ENCODE measurements at places on chromosomes 6 and 20.

DNA sequence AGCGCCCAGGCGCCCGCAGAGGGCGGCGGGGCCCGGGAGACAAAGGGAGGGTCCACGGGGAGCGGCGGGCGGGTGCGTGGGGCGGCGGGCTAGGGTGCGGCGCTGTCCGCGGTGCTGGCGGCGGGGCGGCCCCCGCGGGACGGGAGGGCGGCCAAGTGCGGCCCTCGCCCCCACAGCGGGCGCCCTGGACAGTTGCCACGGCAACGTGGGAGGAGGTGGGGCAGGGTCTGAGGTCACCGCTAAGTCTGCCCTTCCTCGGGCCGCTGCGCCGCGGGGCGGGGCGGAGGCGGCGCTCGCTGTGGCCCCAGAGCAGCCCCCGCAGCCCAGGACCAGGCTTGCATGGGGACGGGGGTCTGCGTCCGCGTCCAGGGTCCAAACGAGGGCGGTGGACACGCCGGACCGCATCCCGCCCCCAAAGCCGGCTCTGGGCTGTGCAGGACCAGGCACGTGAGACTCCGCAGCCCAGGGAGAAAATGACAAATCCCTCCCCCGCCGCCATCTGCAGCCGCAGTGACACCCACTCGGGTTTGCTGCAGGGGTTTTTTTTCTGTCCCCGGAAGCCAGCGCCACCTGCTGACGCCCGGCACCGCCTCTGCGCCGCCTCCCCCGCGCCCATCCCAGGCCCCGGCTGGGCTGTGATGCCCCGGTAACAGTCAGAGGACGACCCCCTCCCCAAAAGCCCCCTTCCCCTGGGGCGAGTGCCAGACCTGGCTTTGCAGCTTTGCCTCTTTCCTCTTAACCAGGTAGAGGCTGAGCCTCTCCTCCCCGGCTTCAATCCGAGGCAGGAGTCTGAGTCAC lies 36.8 kb downstream of the YTHDF1 start:
- DNase-seq: peak; percentile 66

GRCh38 chr6:35624341-35625070 lies 64.2 kb downstream of the FKBP5 start:
- DNase-seq: no peak

- DNase-seq: no peak
Measured at GRCh38 chr6:44044154-44044539, 83.1 kb downstream of the MRPL14 start.

GRCh38 chr6:36443471-36444428 lies 950 bp downstream of the KCTD20 start:
- DNase-seq: peak; percentile 18

DNA sequence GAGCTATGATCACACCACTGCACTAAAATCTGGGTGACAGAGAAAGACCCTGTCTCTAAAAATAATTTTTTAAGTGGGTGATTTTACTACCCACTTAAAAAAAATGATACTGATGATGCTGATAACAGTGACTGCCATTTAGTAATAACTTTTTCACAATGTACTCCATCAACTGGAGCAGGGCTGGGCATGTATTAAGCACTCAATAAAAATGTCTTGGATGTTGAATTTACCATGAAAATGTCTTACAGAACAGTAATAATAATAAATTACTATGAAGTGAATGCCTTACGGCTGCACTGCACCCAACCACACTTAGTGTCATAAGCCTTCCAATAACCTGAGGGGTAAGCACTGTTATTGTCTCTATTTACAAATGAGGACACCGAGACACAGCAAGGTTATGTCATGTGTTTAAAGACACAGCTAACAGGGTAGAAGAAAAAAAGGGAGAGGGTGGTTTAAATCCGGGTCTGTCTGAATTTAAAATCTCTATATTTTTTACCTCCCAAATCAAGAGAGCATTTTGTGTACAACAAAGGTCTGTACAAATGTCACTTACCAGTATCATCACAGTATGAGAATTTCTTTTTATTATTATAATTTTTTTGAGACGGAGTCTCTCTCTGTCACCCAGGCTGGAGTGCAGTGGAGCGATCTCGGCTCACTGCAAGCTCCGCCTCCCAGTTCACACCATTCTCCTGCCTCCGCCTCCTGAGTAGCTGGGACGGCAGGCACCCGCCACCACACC lies 21.5 kb downstream of the RIMS4 start:
- DNase-seq: no peak

DNA sequence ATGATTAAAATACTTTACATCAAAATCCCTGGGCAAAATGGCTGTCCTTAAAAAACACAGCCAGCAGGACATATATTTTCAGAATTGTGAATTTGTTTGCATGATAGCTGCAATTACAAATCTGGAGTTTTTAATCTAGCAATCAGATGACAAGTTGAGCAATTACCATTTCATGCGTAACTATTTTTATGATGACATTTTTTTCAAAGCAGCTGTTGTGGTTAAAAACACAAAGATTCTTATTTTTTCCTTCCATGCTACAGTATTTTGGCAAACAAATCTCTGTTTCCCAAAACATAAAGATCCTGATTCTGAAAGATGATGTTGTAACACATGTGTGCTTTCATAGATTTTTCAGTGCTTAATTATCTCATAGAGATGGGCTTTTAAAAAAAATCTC lies 90.2 kb downstream of the PHACTR1 start:
- no peak for DNase-seq

DNA sequence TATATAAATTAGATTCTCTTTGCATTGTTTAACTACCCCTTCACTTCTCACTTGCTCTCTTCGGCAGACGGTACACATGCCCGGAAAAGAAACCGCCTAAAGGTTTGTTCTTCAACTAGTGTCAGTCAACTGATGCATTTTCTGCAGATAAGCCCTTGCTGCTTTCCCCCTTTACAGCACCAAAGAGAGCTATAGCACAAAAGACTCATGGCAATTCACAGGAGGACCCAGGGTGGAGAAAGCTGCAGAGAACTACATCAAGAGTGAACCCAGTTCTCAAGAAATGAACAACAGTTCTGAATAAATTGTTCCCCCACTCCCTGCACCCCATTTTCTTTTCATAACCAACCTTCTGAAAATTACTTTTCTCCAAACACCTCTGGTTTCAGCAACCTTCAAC lies 8.9 kb downstream of the CD164 start:
- DNase-seq: no peak

DNA sequence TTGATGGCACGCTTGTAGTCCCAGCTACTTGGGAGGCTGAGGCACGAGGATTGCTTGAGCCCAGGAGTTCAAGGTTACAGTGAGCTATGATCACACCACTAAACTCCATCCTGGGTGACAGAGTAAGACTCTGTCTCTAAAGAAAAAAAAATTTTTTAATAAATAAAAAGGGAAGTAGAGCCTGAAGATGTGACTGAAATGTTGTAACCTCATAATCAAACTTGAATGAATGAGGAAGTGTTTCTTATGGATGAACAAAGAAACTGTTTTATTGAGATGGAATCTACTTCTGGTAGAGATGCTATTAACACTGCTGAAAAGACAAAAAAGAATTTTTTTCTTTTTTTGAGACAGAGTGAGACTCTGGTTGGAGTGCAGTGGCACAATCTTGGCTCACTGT lies 6.7 kb downstream of the MAK start:
- DNase-seq: no peak

DNA sequence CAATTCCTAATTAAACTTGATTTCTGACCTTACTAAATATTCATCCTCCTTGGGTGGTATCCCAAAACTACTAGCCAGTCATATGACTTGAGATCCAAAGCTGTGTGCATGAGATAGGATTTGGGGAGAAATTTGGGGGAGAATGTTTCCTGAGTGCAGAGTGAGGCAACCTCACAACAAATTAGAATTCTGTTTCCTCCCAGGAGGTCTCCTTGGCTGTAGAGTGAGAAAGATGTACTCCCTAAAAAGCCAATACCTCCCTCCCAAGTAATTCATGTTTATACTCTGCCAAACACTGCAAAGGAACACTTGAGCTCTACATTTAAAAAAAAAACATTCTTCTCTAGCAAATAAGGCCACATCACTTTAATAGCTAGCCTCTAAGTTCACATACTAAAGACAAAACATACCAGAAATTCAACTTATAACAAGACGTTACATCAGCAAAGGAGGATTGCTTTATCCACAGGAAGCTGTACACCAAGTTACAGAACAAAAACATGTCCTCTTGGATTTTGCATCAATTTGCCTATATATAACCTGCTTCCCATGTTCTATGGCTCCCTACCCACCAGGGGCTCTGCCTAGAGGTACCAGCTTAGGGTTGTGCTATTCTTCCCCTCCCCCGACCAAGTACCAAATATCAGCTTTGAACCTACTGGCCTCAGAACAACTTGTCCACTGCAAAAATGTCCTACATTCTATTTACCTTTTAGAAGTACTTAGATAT lies 15.4 kb upstream of the TMEM30A start:
- DNase-seq: no peak

GRCh38 chr6:97322226-97322625 lies 39.2 kb upstream of the MMS22L start:
- no peak for DNase-seq

DNA sequence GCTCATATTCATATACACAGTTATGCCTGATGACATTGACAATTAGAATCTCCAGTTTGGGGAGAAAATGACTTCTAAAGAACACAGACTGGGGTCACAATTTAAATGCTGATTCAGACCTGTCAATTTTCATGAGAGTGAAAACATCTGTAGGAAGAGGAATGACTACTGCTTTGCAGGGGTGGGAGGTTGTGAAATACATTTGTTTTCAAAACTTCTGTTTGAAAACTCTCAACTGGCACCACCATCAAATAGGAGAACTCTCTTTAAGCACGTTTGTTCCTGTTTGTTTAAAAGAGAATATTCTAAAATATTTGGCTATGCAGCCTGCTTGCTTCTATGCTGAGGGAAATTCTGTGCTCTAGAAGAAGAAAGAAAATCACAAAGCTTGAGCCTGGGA lies 50.8 kb upstream of the ADGRF5 start:
- DNase-seq: no peak

DNA sequence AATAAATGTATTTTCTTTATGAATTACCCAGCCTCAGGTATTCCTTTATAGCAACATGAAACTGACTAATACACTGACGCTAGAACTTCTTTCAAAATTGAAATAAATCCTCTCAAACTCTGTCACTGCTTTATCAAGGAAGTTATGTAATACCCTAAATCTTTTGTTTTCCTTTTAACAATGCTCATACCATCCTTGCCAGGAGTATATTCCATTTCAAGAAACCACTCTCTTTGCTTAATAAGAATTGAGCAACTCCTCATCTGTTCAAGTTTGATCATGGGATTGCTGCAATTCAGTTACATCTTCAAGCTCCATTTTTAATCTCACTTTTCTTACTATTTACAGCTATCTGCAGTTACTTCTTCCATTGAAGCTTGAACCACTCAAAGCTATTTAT lies 707.6 kb upstream of the MARCKS start:
- DNase-seq: no peak
